ENCODE measurements at places on chromosomes 7 and 10. TPM values are rescaled to one million over a fixed set of nuclear protein-coding genes. Genes with fewer than 3 reads are reported as not detected.

The KLHDC10 gene
- total RNA-seq, result 31.6 TPM

The GIMAP4 gene
- 2.0 TPM for total RNA-seq

The AGMO gene
- total RNA-seq, result under 0.01 TPM

The RSU1 gene
- 70.1 TPM for total RNA-seq

The NKX2-3 gene
- not detected for total RNA-seq

The EMX2 gene
- total RNA-seq, result not detected

The UNC5B gene
- total RNA-seq, result 34.2 TPM

The TAC1 gene
- not detected for total RNA-seq

The LRRC4 gene
- total RNA-seq, result 0.33 TPM

The SP8 gene
- not detected for total RNA-seq

The NEBL gene
- 0.17 TPM for total RNA-seq

The CEP55 gene
- total RNA-seq, result 3.8 TPM

The SPDYE16 gene
- total RNA-seq, result 0.33 TPM

The DGKI gene
- 1.7 TPM for total RNA-seq

The IFRD1 gene
- total RNA-seq, result 43.9 TPM

The PNLIP gene
- not detected for total RNA-seq

The MACC1 gene
- total RNA-seq, result 0.15 TPM

The SORBS1 gene
- 0.17 TPM for total RNA-seq

The PTPRN2 gene
- 0.50 TPM for total RNA-seq

The CYP3A4 gene
- not detected for total RNA-seq

The ADCYAP1R1 gene
- total RNA-seq, result not detected

All from smooth muscle cell of trachea (primary cell).